ENCODE measurements at places on chromosomes 11 and 22. TPM values are rescaled to one million over a fixed set of nuclear protein-coding genes. Genes with fewer than 3 reads are reported as not detected.

DNA sequence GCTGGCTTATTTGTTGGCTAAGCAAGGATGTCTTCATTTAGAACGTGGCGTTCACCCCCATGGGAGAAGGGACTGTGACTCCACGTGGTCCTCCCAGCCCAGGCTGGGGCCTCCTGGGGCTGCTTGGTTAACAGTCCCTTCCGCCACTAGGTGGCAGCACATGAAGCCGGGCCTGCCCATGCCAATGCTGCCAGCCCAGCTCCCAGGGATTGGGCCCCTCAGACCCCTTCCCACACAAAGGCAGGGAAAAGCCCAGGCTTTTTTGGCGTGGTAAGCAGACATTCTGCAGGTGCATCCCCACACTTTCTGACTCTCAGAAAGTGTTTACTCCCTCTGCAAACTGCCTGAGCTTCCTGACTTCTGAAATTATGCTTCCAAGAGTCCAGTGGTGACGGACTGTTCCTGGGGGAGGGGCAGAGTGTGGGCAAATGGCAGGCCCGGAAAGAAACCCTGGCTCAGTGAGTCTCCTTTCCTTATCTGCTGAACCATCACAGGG, 3.1 kb downstream of the CBX6 start:
- H3K27ac ChIP-seq = peak overlapping the region; percentile 68

DNA sequence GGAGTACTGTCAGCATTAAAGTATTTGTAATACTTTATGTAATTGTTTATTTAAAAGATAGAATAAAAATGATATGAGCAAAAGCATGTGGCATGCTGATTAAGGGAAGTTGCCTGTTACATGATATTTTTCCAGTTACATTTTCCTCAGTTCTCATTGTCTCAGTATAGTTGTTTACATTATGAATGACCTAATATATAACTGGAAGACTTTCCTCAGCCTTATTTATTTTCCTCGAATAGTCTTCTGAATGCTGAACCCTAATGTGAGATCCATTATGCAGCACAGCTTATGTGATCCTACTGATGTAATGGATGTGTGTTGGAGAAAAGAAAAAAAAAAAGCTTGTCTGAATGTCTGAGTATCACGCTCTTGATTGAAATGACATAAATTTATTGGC, 95.5 kb downstream of the LUZP2 start:
- no peak for DNase-seq
- no peaks in the 10 kb centered on the region for H3K4me1 ChIP-seq
- H3K36me3 ChIP-seq = no peaks in the 10 kb centered on the region
- H3K27me3 ChIP-seq = no peaks in the 10 kb centered on the region
- no peak overlapping the region for H3K27ac ChIP-seq

DNA sequence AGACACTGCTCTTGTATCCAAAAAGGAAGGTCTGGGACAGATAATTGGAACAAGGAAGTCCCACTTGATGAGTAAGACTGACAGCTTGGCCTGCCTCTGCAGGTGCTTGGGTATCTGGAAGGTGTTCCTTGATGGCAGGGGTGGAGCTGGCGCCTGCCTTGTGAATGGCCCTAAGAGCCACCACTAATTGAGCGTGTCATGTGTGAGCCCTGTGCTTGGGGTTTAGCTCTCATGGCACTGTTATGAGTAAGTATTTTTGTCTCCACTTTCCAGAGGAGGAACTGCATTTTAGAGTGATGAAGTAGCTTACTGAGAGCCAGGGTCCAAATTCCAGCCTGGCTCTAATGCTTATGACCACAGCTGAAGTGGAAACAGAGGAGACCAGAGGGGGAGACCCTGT, 71.2 kb upstream of the NECTIN1 start:
- no peaks in the 10 kb centered on the region for H3K4me1 ChIP-seq
- no peak overlapping the region for H3K4me3 ChIP-seq
- peaks cover 15% of the 10 kb centered on the region for H3K27me3 ChIP-seq
- DNase-seq = no peak

GRCh38 chr22:22847241-22847640, 40.4 kb upstream of the IGLL5 start:
- no peaks in the 10 kb centered on the region for H3K27me3 ChIP-seq
- H3K4me3 ChIP-seq = no peak overlapping the region
- DNase-seq = no peak

DNA sequence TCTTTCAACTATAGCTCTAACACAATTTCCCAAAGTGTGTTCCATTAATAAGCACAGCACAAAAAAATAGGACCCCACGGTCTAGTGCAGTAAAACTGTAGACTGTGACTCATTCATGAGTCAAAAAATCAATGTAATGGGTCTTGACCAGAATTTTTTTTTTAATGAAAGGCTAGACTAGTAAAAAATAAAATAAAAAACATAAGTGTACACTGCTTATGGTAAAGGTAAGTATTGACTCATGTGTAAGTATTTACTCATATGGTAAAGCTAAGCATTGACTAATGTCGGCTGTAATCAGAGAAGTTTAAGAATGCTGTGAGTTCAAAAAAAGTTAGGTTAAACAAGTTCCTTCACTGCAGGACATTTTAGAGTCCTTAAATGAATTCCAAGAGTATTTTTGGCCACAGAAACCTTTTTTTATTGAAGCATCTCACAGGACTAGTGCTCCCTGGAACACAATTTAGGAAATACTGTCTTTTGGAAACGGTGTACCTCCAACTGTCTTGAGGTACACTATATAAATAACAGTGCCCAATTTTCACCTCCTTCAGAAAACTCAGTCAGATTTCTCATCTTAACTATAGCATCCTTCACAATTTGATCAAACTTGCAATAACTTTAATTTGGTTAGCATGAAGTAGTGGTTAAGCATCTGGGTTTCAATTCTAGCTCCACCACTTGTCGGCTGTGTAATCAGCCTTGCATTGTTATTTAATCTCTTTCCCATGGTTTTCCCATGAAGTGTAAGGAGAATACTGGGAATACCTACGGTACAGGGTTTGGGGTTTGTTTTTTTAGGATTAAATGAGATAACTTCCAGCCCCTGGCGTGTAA, 2.1 kb downstream of the CCDC73 start:
- peaks cover 9% of the 10 kb centered on the region for H3K4me1 ChIP-seq
- no peak for DNase-seq
- H3K27me3 ChIP-seq = peaks cover 9% of the 10 kb centered on the region
- H3K36me3 ChIP-seq = no peaks in the 10 kb centered on the region

GRCh38 chr11:1377231-1377780, 12.4 kb upstream of the BRSK2 start:
- peaks cover 6% of the 10 kb centered on the region for H3K27me3 ChIP-seq
- peaks cover 1% of the 10 kb centered on the region for H3K4me1 ChIP-seq
- no peak for DNase-seq

- H3K36me3 ChIP-seq = no peaks in the 10 kb centered on the region
- no peak overlapping the region for H3K27ac ChIP-seq
- no peak overlapping the region for H3K4me3 ChIP-seq
- no peak for DNase-seq
Observed at GRCh38 chr11:26995701-26996460, 2.0 kb downstream of the FIBIN start.

DNA sequence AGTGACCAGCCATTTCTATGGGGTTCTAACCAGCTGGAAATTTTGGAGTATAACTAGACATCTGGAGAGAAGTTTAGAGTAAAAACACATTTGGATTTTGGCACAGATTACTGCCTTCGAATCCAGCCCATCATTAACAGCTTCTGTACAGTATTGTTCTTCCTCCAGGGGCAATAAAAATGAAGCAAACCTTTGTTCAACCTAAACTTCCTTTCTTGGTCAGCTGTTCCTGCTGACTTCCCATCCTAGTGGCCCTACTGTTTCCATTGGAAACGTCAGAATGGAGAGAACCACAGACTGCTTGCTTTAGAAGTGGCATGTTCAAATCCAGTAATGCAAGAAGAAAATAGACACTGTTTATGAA, 203.7 kb upstream of the MTMR2 start:
- H3K4me3 ChIP-seq = no peak overlapping the region
- H3K4me1 ChIP-seq = peaks cover 74% of the 10 kb centered on the region
- H3K36me3 ChIP-seq = peaks cover 14% of the 10 kb centered on the region

GRCh38 chr11:116651737-116652237, 121.0 kb downstream of the BUD13 start:
- no peaks in the 10 kb centered on the region for H3K36me3 ChIP-seq
- H3K27ac ChIP-seq = no peak overlapping the region
- no peak for DNase-seq
- H3K27me3 ChIP-seq = no peaks in the 10 kb centered on the region

DNA sequence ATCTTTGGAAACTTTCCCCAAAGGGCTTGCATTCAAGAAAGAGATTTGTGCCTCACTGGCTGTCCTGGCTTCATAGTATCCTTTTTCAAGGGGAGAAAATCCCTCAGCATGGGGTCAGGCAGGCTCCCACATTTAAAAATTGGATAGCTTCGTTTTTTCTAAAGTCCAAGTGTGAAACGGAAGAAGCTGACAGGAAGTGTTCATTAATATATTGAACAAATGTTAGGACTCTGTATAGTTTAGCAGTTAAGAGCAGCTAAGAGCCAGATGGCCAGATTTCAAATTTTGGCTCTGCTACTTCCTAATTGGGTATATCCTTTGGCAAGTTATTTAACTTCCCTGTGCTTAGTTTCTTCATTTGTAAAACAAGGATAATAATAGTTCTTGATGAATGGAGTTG, 354.9 kb upstream of the FAT3 start:
- H3K27ac ChIP-seq = no peak overlapping the region
- H3K4me3 ChIP-seq = no peak overlapping the region
- no peaks in the 10 kb centered on the region for H3K27me3 ChIP-seq
- H3K4me1 ChIP-seq = no peaks in the 10 kb centered on the region
- DNase-seq = no peak

GRCh38 chr22:35421121-35421520, 21.2 kb downstream of the MCM5 start:
- H3K4me3 ChIP-seq = no peak overlapping the region

DNA sequence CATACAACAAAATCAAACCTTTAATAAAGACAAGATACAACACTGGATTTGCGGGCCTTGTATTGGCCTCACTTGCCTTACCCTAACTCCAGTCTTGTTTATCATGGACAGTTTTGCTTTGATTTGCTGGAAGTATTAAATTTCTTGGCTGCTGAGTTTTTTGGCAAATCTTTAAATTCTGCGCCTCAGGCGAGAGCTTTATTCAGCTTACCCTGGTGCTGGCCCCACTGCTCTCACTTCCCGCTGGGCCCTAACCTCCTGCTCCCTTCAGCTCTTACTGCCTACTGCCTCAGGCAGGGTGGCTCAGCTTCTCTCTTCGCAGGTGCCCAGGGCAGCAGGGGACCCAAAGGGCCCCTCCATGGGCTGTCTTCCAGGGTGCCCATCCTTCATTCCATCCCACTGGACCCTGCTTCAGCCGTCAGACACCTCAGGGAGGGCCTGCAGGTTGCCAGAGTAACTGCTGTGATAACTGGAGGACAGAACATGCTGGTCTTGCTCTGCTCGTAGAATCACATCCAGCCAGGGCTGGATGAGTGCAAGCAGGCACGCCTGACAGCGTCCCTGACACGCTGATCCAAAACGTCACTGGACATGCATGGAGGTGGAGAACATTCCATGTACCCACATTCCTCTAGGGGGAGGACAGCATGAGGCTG, 45.7 kb upstream of the TUB start:
- no peaks in the 10 kb centered on the region for H3K36me3 ChIP-seq
- no peak overlapping the region for H3K27ac ChIP-seq
- no peak for DNase-seq

- no peak overlapping the region for H3K27ac ChIP-seq
- no peaks in the 10 kb centered on the region for H3K36me3 ChIP-seq
- peaks cover 1% of the 10 kb centered on the region for H3K27me3 ChIP-seq
- DNase-seq = no peak
Observed at GRCh38 chr11:6127881-6128280, 20.4 kb downstream of the OR56B4 start.

DNA sequence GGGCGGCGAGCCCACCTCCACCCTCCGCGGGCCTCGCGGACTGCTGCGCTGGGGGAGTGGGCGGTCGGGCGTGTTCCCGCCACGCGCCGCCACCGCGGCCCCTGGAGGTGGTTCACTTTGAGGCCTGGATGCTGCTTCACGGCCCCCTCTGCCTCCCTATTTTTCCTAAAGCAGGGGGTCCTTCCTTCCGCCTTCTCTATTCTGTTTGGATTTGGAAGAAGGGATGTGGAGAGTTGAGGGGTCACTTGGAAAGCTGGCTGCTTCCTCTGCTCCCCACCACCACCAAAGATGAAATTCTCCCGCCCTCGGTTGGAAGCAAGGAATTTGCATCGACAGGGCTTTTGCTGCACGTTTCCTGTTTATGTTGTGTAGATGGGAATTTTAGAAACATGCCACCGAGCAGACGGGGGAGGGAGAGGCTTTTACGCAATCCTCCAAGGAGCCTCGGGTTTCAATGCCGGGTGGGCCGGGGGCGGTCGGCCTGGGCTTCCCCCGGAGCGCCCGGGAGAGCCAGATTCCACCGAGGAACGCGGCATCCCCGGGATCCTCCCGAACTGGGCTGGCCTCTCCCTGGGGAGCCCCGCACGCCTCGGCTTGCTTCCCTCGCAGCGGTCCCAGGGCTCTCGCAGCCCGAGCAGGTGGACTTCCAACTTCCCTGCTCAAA, 403 bp upstream of the SBF2 start:
- peaks cover 35% of the 10 kb centered on the region for H3K4me1 ChIP-seq
- DNase-seq = no peak
- H3K36me3 ChIP-seq = no peaks in the 10 kb centered on the region

GRCh38 chr11:133726542-133726941, 118.8 kb downstream of the SPATA19 start:
- DNase-seq = no peak
- H3K27ac ChIP-seq = no peak overlapping the region
- no peaks in the 10 kb centered on the region for H3K4me1 ChIP-seq
- H3K36me3 ChIP-seq = no peaks in the 10 kb centered on the region

DNA sequence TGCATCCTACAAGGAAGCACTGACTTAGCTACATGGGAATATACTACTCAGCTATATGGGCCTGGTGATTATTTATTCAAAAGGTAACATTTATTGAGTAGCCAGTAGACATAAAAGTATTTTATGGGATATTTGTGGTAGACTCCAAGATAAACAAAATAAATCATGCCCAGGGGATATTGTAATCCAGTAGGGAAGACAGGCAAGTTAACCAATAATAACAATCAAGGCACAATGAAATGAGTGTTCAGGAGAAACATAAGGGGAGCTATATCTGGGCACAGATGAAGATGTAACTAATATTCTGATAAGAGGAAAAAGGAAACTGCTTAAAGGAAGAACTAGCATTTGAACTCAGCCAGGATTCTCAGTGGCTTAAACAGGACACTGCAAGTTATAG, 161.4 kb upstream of the MTNR1B start:
- no peaks in the 10 kb centered on the region for H3K27me3 ChIP-seq
- no peak overlapping the region for H3K4me3 ChIP-seq
- H3K27ac ChIP-seq = no peak overlapping the region

Gene CHRM1
- not detected for total RNA-seq

Gene PAX6
- not detected for total RNA-seq

Gene KIRREL3
- not detected for total RNA-seq

Gene FOLR2
- total RNA-seq = not detected

Gene CYTH4
- 33.2 TPM for total RNA-seq

Gene C11orf91
- not detected for total RNA-seq
